T-helper 2 cell treated with Interferon-gamma antibody and Interleukin-4, amounts not matched to agents 100 ng/mL and 5 ng/mL, for 36 hours (primary cell): ENCODE measurements at places on chromosomes 1 and 21. TPM values are rescaled to one million over a fixed set of nuclear protein-coding genes. Genes with fewer than 3 reads are reported as not detected.

The OLFML2B gene
- not detected in 2 replicates for total RNA-seq

The ANGPTL1 gene
- not detected in 2 replicates for total RNA-seq

The PPIH gene
- 84.9 and 92.5 TPM in 2 replicates for total RNA-seq

The CAMK2N1 gene
- 0.50 and 0.91 TPM in 2 replicates for total RNA-seq

The LCE1C gene
- not detected in 2 replicates for total RNA-seq

The MIXL1 gene
- not detected in 2 replicates for total RNA-seq

The TCHHL1 gene
- total RNA-seq = not detected in 2 replicates

The PRDM16 gene
- not detected in 2 replicates for total RNA-seq

The CALML6 gene
- 0.11 and 0.48 TPM in 2 replicates for total RNA-seq

The SNIP1 gene
- 27.9 and 31.5 TPM in 2 replicates for total RNA-seq

The SLC30A2 gene
- total RNA-seq = not detected in 2 replicates

The FMO2 gene
- total RNA-seq = not detected in 2 replicates

The S100A1 gene
- total RNA-seq = not detected in 2 replicates

The DRAM2 gene
- total RNA-seq = 24.9 and 28.9 TPM in 2 replicates

The ADAM30 gene
- total RNA-seq = not detected in 2 replicates

The RAVER2 gene
- 0.52 and 0.70 TPM in 2 replicates for total RNA-seq

The OR2W3 gene
- 0.75 and 0.93 TPM in 2 replicates for total RNA-seq

The PANK4 gene
- 61.2 and 68.1 TPM in 2 replicates for total RNA-seq

The FCAMR gene
- total RNA-seq = 0.07 TPM in 2 replicates

The RORC gene
- total RNA-seq = 0.16 and 0.32 TPM in 2 replicates

The CD48 gene
- total RNA-seq = 204 and 216 TPM in 2 replicates

The NTMT2 gene
- total RNA-seq = not detected in 2 replicates

The FCRL5 gene
- not detected in 2 replicates for total RNA-seq

The ERG gene
- 0.05 TPM in 1 of 2 replicates, not detected in the other for total RNA-seq

The PAQR7 gene
- total RNA-seq = 2.2 and 2.4 TPM in 2 replicates

The OR10J1 gene
- total RNA-seq = not detected in 2 replicates

The GSTM5 gene
- 0.14 and 0.18 TPM in 2 replicates for total RNA-seq

The DCST1 gene
- total RNA-seq = not detected in 2 replicates

The OTUD3 gene
- 12.5 and 14.2 TPM in 2 replicates for total RNA-seq

The OR10Z1 gene
- not detected in 2 replicates for total RNA-seq

The SYT11 gene
- total RNA-seq = 22.2 and 22.5 TPM in 2 replicates

The CYP4Z1 gene
- not detected in 2 replicates for total RNA-seq

The RCAN3 gene
- 61.0 and 61.1 TPM in 2 replicates for total RNA-seq

The OLFM3 gene
- not detected in 2 replicates for total RNA-seq

The PRR9 gene
- not detected in 2 replicates for total RNA-seq

The IVL gene
- not detected in 2 replicates for total RNA-seq

The GLUL gene
- total RNA-seq = 146 and 147 TPM in 2 replicates

The TMEM240 gene
- 1.0 and 1.1 TPM in 2 replicates for total RNA-seq

The DEPDC1 gene
- 24.2 and 24.5 TPM in 2 replicates for total RNA-seq

The MXRA8 gene
- total RNA-seq = 0.11 TPM in 2 replicates

The TMEM183A gene
- total RNA-seq = 64.8 and 69.5 TPM in 2 replicates
